ENCODE measurements at places on chromosomes 7 and 10.

- no peak for DNase-seq
Observed at GRCh38 chr7:47937065-47937687, 11.1 kb downstream of the PKD1L1 start.

- peak; percentile 79 for DNase-seq
Observed at GRCh38 chr10:62038609-62039190, 137.2 kb downstream of the ARID5B start.

DNA sequence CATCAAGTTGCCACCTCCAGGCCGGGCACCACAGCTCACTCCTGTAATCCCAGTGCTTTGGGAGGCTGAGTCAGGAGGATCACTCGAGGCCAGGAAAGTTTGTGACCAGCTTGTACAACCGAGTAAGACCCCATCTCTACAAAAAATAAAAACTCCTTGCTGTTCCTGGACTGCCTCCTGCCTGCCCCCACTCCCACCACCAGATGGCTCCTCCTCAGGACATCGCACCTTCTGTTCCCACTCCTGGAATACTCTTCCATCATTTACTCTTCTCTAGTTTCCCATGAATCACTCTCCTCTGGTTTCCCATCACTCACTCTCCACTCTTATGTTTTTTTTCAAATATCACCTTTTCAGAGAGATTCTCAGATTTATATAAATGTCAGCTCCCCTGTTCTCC is 540.7 kb downstream of the CALN1 start:
- no peak for DNase-seq

DNA sequence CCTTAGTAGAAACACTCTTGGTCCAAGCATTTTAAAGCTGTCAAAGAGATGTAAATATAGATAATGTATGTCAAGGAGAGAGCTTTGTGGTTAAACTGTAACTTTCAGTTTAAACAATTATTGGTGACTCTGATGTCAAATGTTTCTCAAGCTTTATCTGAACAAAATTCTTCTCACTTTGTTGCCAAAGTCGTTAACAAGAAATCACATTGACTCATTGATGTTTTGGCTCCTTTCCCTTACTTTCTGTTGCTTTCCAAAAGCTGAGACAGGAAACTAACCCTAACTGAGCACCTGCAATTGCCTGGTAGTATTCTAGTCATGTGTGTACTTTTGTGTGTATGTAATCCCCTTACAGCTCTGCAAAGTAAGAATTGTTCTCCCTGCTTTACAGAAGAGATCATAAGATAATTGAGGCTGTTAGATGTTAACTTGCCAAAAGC is 108.5 kb downstream of the CFTR start:
- DNase-seq, result no peak

GRCh38 chr10:128812000-128812399 is 655.0 kb upstream of the MGMT start:
- DNase-seq, result peak; percentile 66

- DNase-seq, result no peak
Observed at GRCh38 chr7:139906879-139907278, 77.8 kb downstream of the TBXAS1 start.

- DNase-seq, result no peak
Observed at GRCh38 chr7:130758429-130759056, 24.5 kb upstream of the KLF14 start.

DNA sequence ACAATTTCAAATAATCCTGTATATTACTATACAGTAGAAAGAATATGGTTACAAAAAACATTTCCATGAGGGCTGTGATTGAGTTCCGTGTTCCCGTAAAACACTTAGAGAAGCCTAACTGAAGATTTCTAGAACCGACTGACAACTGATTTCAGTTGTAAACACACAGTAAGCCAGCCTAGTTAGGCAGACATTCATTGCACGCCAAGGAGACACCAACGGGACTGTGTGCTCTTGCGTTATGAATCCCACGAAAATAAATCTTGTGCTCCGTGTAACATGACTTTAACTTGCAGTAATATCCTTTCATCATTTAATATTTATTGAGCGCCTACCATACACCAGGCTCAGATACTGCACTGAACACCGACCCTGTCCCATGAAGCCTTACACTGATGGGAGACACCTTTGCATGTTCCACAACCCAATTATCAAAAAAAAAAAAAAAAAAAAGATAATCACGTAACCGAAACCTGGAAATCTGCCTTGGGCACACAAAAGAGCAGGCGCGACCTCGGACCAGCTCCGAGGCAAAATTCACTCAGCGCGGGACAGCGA is 420 bp upstream of the KLHL7 start:
- no peak for DNase-seq

- no peak for DNase-seq
Observed at GRCh38 chr7:18508443-18509427, 13.2 kb downstream of the HDAC9 start.

DNA sequence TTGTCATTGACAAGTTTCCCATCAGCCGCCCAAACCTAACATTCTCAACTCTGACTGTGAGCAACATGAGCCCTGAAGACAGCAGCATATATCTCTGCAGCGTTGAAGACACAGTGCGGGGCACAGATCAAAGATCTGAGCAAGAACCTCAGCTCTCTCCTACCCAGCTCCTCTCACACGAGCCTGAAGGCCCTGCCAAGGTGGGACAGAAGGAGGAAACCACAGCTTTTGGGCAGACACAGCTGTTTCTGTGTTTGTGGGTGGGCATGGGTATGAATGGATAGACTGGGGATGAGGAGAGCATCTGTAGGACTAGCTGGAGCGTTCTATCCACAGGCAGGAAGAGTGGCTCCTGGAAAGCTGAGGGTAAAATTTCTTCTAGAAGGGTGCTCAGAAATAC is 8.5 kb upstream of the PRSS1 start:
- DNase-seq, result no peak

DNA sequence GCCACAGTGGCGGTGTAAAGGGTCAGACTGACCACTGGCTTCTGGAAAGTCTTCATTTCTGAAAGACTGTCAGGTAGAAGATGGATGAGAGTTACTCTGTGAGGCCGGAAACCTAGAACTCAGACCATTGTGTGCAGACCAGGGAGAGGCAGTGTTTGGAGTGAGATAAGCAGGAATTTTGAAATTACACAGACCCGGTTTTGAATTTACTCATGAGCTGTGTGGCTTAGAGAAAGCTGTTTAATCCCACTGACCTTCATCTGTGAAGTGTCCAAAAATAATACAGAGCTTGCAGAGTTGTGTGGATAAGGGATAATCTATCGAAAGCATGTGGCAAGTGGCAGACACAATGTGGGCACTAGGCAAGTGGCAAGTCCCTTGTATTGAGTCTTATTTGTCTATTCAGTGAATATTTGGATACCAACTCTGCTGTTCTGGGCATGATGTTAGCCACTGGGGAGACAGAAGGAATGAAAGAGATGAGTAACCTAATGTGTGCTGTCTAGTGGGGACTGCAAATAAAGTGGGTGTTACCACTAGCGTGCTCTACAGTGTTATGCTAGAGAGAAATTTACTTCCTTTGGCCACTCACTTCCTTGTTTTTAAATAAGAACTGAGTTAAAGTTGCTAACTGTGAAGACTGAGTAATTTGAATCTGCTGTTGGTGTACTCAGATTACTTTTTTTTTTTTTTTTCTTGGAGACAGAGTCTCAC is 69.4 kb downstream of the KIAA1217 start:
- no peak for DNase-seq

GRCh38 chr7:200290-200689 is 7.9 kb downstream of the FAM20C start:
- no peak for DNase-seq

- DNase-seq, result no peak
Observed at GRCh38 chr10:76738991-76739390, 898.6 kb downstream of the KCNMA1 start.

DNA sequence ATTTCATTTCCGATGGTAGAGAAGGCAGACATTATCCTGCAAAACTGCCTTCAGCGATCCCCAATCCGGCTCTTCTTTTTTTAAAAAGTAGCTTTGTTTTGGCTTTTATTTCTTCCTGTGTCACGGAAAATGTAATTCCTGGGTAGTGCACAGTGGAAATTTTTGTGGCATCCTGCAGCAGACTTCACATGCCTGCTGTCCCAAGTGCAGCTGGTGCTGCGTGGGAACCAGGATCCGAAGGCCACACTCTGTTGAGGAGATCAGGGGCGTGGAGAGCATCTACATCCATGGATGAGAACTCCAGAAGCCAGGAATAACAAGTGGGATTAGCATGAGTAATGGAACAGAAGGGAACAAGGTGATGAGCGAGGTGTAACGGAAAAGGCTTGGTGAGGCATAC is 4.6 kb downstream of the VWA2 start:
- no peak for DNase-seq

- no peak for DNase-seq
Observed at GRCh38 chr10:78937800-78938694, 130.7 kb upstream of the ZMIZ1 start.

GRCh38 chr7:71611986-71612385 is 480.0 kb downstream of the GALNT17 start:
- no peak for DNase-seq

DNA sequence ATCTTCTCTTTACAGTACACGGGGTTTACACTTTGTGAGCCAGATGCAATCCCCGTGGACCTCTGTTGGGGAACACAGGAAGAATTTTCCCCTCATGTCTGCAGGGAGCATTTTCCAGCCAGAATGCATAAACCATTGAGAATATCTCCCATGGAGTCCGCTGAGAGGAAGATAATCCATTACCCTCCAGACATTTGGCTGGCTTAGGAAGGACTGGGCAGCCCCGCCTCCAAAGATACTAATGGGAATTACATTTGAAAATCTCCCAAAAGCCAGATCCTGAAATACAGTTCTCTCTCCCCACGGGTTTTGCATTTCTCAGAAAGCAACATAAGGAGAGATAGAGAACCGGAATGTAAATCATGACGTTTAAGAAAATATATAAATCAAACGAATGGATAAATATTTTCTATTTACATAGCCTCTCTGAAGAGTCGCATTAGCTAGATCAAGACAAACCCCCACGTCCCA is 53.5 kb downstream of the TRIL start:
- no peak for DNase-seq

- DNase-seq, result no peak
Observed at GRCh38 chr10:21249435-21249834, 276.0 kb downstream of the SKIDA1 start.

GRCh38 chr7:70405241-70405640 is 726.7 kb upstream of the GALNT17 start:
- no peak for DNase-seq

GRCh38 chr7:71626206-71626605 is 494.3 kb downstream of the GALNT17 start:
- DNase-seq, result no peak

- DNase-seq, result no peak
Observed at GRCh38 chr7:55130395-55131141, 111.8 kb downstream of the EGFR start.

- peak; percentile 82 for DNase-seq
Observed at GRCh38 chr10:86367152-86367951, 757 bp upstream of the GRID1 start.

DNA sequence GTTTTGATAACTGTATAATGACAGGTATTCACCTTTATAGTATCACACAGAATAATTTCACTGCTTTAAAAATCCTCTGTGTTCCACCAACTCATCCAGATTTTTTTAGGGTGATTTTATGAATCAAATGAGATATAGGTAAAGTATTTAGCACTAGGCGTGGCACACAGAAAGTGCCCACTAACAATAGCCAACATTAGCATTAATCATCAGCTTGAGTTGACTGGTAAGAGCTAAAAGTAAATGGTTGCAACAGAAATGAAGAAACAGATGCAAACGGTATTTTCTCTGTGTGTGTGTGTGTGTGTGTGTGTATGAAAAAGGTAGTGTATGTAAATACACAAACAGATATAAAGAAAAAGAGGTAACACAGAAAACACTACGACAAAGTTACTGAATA is 378.8 kb upstream of the ETV1 start:
- no peak for DNase-seq

DNA sequence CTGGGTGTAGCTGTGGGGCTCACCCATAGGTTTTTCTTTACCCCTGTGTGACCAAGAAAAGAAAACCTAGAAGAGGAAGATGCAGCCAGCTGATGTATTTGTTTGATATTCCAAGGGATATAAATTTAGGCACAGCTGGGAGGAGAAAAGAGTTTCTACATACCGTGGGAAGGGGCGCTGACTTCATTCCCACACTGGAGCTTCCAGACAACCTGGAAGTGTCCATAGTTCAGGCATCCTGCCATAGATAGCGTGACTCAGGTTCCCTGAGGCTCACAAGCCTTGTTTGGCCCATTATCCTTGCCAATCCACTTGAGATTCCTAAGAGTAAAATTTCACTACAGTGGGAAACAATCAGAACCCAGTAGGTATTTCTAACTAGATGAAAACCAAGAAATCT is 371.7 kb upstream of the NRP1 start:
- DNase-seq, result no peak

GRCh38 chr7:130419658-130420057 is 21.2 kb downstream of the CEP41 start:
- DNase-seq, result no peak

- DNase-seq, result no peak
Observed at GRCh38 chr10:28612877-28613276, 64.4 kb upstream of the BAMBI start.

GRCh38 chr7:155392726-155393570 is 65.0 kb upstream of the EN2 start:
- DNase-seq, result no peak

DNA sequence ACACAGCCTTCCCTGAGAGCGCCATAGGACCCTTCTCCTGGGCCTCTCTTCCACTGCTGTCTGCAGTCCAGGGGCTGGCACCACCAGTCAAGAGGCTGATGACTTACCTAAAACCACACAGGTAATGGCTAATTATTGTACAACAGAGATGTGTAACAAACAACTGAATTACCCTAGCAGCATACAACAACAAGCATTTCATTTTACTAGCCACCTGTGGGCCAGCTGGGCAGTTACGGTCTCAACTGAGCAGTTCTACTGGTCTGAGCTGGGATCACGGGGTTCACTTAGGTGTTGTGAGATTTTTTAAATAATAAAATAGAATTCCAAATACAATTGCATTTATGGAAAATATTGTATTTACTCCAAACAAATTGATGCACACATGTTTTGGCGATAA is 431.9 kb downstream of the TNS3 start:
- DNase-seq, result no peak

GRCh38 chr7:129024125-129024524 is 30.8 kb downstream of the TNPO3 start:
- DNase-seq, result no peak

DNA sequence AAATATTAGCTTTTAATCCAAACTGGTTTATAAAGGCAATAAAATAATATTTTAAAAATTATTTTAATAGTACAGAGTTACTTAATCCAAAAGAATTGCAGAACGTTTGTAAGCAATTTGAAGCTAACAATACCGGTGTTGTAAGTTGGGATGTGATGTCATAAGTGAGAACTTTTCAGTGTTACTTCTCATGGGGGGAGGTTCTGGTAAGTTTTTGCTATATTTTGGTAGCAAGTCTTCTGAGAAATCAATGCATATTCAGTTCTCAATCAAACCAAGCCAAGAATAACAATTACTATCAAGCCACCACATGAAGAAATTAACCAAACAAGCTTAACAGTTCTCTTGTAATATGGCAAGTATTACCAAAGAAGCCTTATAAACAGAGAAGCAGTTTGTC is 147.1 kb upstream of the ASAH2 start:
- no peak for DNase-seq

Data from left lung (tissue), 14 donors.